NCI-H1048 (cell line): ENCODE measurements at places on chromosomes 16 and 17.

GRCh38 chr17:50363217-50364060 is 9.5 kb downstream of the MRPL27 start:
- no peak for DNase-seq

DNA sequence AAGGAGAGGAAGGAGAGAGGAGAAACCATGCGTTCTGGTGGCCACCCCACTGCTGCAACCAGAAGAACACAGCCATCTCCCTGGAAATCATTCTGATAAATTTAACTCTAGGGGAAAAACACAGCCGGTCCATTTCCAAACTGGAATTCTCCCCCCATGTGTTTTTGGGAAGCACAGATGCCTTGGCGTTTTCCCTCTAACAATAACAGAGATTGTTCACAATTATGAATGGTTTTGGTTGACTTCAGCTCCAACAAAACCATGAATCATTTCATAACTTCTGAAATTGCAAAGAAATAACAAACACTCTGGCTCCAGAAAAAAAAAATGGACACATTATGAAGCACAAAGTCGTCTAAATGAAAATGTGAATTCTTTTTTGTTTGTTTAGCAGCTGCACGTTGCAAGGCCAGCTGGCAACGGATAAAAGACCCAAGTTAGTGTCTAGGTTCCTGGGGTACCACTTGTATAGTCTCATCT is 46.2 kb downstream of the GNAO1 start:
- DNase-seq, result no peak

- no peak for DNase-seq
Observed at GRCh38 chr16:61471737-61472136, 564.5 kb downstream of the CDH8 start.

DNA sequence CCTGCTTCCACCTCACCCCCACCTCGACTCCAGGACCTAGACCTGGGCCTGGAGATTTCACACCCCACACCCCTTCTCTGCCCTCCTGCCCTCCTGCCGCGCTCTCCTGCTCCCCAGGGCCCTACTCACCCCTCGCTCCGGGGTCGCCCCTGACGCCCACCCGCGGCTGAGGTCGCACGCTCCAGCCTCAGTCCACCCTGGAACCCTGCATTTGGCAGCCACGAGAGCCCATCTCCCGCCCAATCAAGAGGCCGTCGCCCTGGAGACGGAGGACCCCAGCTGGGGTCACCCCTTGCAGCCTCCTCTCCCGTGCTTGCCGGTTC is 16.1 kb downstream of the TLE7 start:
- DNase-seq, result no peak

DNA sequence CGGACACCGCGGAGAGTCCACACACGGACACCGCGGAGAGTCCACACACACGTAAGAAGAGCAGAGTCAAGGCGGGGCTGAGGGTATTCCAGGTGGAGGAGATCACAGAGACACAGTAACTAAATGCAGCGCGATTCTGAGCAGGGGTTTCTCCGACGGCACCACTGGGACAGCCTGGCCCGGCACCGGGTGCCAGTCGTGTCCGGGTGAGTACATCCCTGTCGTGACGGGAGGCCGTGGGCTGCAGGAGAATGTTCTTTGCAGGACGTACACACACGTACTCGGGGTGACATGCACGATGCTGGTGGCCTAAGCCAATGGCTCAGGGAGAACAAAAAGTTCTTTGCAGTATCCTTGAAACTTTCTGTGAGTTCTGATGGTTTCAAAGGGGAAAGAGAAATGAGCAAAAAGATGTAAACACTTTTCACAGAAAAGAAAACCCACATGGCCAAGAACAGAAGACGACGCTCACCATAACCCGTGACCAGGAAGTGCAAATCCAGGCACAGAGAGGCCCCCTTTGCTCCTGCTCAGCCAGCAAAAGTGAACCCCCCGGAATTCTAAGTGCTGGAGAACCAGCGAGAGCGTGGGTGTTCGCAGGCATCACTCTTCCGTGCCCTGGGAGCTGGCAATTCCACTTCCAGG is 53.7 kb upstream of the METRNL start:
- no peak for DNase-seq

DNA sequence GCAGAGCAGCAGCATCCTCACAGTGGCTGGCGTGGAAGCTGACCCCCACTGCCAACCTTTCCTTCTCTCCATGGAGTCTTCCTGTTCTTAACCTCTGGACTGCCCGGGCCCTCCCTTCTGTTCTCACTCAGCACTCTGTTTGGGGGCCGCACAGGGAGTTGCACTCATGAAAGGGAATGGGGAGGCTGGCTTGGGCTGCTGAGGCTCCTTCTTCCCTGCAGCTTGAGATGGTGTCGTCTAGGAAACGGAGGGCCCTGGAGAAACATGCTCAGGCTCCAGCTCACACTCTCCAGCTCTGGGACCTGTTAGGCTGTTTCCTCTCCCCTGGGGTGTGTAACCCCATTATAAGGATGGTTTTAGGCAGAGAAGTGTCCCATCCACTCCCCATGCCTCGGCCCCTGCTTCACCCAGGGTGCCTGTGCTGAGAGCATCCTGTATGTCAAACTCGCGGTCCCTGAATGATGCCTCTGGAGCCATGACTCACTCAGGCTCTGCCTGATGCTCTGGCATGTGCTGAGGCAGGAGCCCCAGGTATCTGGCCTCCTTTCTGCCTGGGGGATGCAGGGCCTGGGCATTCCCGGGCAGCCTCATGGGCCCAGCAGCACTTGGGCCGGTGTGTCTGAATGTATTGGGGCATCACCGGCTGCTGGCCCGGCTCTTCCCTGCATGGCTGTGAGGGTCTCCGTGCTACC is 18.9 kb downstream of the TMEM94 start:
- no peak for DNase-seq

- DNase-seq, result no peak
Observed at GRCh38 chr16:80028581-80029380, 428.2 kb upstream of the MAF start.

- DNase-seq, result no peak
Observed at GRCh38 chr17:67139784-67140665, 95.7 kb downstream of the CACNG1 start.

- DNase-seq, result no peak
Observed at GRCh38 chr16:17510567-17510966, 39.8 kb upstream of the XYLT1 start.

DNA sequence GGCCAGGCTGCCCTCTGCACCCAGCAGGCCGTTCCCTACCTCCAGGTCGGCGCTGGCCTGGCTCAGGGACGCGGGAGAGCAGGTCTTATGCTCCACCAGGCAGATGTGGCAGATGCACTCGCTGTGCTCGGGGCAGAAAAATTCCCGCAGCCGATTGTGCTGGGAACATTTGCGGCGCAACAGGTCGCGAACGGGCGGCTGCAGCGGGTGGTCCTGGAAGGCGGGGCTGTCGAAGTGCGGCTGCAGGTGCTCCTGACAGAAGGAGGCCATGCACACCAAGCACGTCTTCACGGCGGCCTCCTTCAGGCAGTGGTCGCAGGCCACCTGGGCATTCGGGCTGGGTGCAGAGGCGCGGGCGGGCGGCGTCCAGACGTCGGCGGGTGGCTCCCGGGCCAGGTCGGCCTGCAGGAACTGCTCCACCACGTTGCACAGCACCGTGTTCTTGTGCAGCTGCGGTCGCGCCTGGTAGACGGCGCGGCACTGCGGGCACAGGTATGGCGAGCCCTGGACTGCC is 439 bp downstream of the TRIM25 start:
- DNase-seq, result no peak

- no peak for DNase-seq
Observed at GRCh38 chr17:31541559-31541958, 150.1 kb downstream of the RAB11FIP4 start.

DNA sequence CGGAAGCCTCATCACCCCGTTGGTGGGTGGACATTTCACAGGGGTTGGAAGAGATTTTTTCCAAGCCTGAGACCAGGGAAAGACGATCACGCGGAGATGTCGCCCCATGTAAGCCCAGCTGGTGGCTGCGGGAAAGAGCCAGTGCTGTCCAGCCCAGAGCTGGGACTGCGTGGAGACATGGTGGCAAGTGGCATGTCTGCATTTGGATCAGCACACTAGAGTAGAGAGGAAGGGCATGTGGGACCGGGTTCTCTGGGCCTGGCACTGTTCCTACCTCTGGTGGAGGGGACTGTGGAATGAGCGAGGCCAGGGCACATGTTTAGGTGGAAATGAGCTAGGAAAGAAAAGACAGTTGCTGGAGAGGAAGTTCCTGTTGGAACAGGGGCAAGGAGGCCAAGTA is 20.0 kb downstream of the SBK1 start:
- no peak for DNase-seq

- no peak for DNase-seq
Observed at GRCh38 chr16:51876934-51877333, 670.0 kb downstream of the TOX3 start.

DNA sequence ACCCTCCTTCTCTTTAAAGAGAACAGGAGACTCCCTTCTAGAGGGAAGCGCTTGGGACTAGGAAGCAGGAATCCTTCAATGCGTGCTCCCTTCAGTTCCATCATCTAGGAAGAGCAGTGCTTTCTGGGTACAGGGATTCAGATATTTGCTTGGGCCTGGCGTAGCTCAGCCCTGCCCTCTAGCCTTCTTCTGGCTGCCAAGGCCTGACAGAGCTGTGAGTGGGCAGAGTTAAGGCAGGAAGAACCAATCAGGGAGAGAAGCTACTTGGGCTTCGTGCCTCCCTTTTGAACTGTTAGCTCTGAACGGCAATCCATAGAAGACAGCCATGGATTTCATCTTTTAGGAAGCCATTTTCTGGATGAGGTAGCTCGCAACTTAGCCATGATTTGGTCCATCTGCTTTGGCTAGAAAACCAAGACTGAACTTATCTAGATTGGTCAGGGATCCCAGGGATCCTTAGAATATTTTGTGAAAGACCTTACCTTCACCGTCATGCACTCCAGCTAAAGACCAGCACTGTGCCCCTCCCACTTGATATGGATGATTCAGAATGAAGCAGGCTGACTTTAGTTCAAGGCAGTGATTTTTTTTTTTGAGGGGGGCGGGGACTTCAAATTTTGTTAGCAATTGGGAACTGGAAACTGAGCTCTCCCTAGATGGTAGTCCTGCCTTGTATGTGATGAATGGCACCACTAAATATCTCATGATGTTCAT is 2.5 kb upstream of the CORO6 start:
- DNase-seq, result no peak

GRCh38 chr16:58024486-58025350 is 836 bp upstream of the MMP15 start:
- no peak for DNase-seq

- no peak for DNase-seq
Observed at GRCh38 chr16:3645108-3645503, 9.4 kb upstream of the DNASE1 start.

- DNase-seq, result no peak
Observed at GRCh38 chr16:81706327-81707295, 72.5 kb upstream of the PLCG2 start.

DNA sequence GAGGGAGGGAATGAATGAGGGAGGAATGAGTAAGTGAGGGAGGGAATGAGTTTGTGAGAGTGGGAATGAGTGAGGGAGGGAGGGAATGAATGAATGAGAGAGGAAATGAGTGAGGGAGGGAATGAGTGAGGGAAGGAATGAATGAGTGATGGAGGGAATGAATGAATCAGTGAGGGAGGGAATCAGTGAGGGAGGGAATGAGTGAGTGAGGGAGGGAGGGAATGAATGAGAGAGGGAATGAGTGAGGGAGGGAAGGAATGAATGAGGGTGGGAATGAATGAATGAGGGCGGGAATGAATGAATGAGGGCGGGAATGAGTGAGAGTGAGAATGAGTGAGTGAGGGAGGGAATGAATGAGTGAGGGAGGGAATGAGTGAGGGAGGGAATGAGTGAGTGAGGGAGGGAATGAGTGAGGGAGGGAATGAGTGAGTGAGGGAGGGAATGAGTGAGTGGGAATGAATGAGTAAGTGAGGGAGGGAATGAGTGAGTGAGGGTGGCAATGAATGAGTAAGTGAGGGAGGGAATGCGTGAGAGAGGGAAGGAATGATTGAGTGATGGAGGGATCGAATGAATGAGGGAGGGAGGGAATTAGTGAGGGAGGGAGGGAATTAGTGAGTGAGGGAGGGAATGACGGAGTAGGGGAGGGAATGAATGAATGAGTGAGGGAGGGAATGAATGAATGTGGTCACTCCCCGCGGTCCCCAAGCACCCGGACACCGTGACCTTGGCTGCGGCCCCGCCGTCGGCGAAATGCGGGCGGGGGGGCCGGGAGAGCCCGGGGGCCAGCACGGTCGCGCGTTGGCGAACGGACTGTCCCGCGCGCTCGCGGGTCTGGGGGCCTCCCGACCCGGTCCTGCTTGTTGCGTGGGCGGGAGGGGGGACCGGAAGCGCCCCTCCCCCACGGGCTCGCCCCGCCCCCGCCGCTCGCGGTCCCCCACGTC is 1.1 kb upstream of the UBE2I start:
- DNase-seq, result no peak

DNA sequence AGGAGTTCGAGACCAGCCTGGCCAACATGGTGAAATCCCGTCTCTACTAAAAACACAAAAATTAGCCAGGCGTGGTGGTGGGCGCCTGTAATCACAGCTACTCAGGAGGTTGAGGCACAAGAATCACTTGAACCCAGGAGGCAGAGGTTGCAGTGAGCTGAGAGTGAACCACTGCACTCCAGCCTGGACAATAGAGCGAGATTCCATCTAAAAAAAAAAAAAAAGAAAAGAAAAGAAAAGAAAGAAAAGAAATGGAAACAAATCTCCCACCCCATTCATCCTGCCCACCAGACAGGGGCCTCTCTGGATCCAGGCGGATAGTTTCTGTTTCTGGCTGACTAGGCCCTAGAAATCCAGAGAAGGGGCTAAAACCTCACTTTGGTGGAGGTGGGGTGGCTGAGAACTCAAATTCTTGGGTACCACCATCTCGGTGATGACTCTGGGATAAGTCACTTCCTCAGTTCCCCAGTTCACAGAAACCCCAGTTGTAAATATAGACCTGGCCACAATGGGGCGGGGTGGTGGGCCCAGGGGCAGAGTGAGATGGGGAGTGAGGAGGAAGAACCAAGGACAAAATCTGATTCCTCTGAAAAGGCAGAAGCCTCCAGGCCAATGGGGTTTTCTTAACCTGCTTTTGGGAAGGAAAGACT is 22.2 kb downstream of the SOCS1 start:
- DNase-seq, result no peak

DNA sequence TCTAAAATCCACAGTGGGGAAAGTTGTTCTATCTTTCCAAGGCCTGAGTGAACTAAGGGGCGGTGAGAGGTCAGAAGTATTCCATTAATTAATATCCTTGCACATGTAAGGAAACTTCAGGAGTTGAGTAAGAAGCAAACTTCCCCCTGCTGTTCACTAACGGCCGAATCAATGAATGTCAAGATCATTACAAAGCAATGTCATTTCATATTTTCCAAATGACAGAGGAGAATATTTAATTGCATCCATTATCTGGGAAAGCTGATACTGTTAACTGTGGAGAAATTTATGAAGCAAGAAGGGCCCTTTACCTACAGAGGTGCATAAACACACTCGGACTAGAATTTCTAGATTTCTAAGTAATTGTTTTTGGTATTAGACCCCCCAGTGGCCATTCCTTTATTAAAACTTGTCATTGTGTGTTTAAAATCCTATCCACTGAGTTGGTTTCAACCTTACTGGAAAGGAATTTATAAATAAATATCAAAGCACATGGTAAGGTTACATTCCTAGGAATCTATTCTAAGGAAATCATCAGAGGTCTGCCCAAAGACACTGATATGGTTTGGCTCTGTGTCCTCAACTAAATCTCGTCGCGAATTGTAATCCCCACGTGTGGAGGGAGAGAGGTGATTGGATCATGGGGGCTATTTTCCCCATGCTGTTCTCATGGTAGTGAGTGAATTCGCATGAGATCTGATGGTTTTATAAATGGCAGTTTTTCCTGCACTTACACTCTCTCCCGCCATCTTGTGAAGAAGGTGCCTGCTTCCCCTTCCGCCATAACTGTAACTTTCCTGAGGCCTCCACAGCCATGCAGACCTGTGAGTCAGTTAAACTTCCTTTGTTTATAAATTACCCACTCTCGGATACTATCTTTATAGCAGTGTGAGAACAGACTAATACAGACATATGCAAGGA is 20.4 kb upstream of the SMURF2 start:
- no peak for DNase-seq
